Activated B cell treated with CpG ODN at 0.5 μM for 24 hours (primary cell): ENCODE measurements at places on chromosomes 2 and 18. TPM values are rescaled to one million over a fixed set of nuclear protein-coding genes. Genes with fewer than 3 reads are reported as not detected.

GALR1 gene
- total RNA-seq: not detected in 2 replicates

GRCh38 chr2:150526006-150526405 lies 38.5 kb upstream of the RND3 start:
- no peak for DNase-seq

COL3A1 gene
- not detected in 2 replicates for total RNA-seq

CTDP1 gene
- total RNA-seq: 28.1 and 33.8 TPM in 2 replicates

TXNDC2 gene
- total RNA-seq: 0.13 and 0.54 TPM in 2 replicates

GRCh38 chr18:59148192-59148591 lies 8.5 kb downstream of the SEC11C start:
- no peak for DNase-seq

GRCh38 chr2:4190548-4190947 lies 487.2 kb downstream of the DCDC2C start:
- DNase-seq: no peak

THUMPD2 gene
- total RNA-seq: 13.2 and 14.1 TPM in 2 replicates

GALNT5 gene
- not detected in 2 replicates for total RNA-seq

- DNase-seq: no peak
Observed at GRCh38 chr2:138922973-138923563, 142.9 kb upstream of the NXPH2 start.

DNA sequence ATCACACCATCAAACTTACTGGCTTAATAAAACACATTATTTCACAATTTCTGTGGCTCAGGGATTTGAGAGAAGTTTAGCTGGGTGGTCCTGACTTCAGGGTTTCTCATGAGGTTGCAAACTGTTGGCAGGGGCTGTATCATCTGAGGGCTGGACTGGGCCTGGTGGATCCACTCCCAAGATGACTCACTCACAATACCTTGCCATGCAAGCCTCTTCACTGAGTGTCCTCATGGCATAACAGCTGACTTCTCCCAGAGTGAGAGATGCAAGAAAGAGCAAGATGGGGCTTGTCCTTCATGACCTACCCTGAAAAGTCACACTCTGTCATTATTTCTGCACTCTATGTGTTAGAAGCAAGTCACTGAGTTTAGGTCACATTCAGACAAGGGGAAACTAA lies 73.8 kb downstream of the AQP4 start:
- no peak for DNase-seq
